ENCODE measurements at places on chromosomes 11 and 22.

DNA sequence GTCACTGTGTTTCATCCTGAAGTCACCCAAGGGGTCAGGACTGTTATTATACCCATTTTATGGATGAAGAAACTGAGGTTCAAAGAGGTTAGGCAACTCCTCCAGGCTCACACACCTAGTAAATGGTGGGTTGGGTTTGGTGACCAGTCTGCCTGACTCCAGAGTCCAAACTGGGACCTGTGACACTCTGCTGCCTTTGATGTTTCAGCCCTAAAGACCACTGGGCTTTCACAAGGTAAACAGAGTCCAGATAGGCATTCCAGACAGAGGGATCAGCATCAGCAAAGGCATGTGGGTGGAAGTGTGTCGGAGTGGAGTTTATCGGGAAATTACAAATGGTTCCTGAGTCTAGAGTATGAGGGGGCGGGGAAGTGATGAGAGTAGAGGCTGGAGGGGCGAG is 38.5 kb downstream of the MICAL2 start:
- no peak for DNase-seq

DNA sequence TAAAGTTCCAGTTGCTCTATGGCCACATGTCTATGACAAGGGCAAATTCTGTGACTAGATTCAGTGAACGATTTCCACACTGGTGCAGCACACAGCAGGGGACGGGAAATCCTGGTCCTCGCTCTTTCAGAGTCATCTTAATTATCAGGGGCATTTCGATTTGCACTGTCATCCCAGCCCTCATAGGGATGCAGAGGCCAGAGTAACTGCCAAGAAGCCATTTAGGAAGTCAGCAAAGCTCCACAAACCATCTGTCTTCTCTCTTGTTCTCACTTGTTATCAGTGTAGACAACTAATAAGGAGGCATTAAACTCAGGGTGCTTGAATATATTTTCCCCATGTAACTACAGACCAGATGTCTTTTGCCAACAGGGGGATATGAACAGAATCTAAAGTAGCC is 151.7 kb downstream of the STK33 start:
- DNase-seq, result no peak

DNA sequence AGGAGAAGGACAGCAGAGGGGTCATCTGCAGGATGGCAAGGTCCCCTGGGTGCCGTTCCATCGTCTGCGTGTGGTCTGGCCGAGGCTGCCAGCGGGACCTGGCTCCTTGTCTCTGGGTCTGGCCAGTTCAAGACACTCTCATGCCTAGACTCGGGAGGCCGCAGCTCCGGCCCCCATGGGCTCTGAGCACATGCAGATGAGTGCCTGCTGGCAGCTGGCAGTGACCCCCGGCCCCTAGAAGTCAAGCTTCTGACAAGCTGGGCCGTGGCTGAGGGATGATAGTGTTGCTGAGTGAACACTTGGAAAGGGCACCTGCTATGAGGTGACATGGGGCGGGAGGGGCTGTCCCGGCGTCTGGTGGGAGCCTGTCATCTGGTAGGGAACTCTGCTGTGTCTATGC is 1180.6 kb downstream of the BRD1 start:
- no peak for DNase-seq

DNA sequence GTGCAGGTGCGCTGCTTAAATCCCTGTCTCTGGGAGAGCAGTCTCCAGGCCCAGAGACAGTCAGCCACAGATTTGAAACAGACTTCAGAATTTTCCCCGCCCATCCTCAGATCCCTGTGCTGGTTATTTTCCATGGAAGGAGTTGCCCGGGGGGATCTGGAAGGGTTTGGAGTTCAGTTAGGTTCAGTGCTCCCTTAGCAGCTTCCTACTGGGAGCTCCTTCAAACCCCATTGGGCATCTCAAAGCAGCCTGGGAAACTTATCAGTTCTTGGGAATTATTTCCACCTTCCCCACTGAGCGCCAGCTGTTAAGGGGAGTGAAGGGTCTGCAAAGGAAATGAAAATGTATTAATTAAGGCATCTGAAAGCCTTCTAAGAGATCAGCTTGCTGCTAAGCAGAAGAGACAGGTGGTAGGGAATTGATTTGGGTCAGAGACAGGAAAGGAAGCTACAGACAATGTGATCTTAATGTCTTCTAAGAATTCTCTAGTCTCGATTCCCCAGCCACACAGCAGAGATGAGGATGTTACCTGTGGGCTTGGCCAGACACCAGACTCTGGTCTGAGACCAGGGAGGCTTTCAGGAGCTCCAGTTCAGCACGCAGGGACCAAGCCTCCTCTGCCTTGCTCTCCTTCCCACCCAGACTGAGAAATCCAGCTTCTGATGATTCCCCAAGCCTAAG is 106.2 kb upstream of the TBCEL start:
- no peak for DNase-seq

- no peak for DNase-seq
Measured at GRCh38 chr11:102138670-102139069, 28.4 kb downstream of the YAP1 start.

GRCh38 chr11:73072935-73073481 is 69.1 kb downstream of the FCHSD2 start:
- DNase-seq, result no peak

- no peak for DNase-seq
Measured at GRCh38 chr22:39469326-39469680, 12.5 kb downstream of the MGAT3 start.

DNA sequence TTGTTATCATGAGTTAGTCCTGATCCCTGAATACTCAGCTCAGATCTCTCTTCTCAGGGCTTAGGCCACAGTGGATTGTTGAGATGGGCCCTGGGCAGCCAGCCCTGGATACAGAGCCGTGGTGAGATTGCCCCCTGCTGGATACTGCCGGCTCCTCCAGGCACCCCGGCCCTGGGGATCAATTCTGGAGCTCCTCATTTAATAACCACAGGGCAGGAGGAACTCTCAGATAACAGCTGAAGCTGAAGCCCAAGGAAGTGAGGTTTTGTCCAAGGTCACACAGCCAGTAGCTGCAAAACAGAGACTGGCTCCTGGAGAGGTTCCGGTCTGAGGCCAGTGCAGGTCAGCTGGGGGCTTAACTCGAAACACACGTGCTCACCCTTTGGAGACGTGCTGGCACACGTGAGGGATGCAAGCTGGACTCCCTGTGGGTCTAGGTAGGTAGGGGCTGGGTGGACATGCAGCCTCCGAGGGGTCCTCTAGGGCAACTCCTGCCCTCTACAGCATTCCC is 16.0 kb downstream of the USH1C start:
- DNase-seq, result no peak

DNA sequence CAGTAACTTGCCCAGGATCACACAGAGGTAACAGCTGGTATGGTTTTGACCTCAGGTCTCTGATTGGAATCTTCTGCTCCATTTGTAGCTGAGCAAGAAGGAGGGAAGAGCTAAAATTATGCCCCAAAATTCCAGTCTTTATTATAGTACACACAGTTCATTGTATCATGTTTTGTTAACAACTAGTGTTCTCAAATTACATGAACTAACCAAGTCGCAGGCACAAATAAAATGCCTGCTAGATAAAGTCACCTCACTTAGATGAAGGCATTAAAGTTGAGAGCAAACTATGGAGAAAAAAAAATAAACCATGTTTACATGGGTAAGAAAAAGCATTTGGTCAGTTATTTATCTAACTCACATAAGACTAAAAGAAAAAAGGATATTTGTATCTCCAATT is 58.8 kb downstream of the PDGFD start:
- DNase-seq, result no peak

- no peak for DNase-seq
Measured at GRCh38 chr22:44391481-44392445, 79.0 kb upstream of the SHISAL1 start.

GRCh38 chr11:57772562-57772961 is 11.0 kb downstream of the CTNND1 start:
- DNase-seq, result no peak

DNA sequence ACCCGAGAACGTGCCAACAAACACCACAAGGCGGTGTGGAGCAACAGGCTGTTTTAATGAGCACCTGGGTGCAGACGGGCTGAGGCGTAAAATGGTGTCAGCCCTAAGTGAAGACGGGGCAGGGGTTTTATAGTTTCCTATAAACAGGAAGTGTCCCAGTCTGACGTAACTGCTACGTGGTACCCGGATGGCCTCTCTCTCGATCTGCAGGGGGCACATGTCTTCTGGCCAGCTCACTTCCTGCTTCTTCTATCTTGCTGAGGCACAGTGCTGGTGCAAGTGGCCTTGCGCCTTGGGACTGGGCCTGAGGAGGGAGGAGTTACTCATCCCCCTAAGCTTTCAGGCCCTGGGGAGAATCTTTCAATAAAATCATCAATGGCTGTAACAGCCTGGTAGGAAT is 20.9 kb downstream of the OOSP3 start:
- no peak for DNase-seq

GRCh38 chr11:32433914-32434355 is 1.4 kb downstream of the WT1 start:
- DNase-seq, result no peak

DNA sequence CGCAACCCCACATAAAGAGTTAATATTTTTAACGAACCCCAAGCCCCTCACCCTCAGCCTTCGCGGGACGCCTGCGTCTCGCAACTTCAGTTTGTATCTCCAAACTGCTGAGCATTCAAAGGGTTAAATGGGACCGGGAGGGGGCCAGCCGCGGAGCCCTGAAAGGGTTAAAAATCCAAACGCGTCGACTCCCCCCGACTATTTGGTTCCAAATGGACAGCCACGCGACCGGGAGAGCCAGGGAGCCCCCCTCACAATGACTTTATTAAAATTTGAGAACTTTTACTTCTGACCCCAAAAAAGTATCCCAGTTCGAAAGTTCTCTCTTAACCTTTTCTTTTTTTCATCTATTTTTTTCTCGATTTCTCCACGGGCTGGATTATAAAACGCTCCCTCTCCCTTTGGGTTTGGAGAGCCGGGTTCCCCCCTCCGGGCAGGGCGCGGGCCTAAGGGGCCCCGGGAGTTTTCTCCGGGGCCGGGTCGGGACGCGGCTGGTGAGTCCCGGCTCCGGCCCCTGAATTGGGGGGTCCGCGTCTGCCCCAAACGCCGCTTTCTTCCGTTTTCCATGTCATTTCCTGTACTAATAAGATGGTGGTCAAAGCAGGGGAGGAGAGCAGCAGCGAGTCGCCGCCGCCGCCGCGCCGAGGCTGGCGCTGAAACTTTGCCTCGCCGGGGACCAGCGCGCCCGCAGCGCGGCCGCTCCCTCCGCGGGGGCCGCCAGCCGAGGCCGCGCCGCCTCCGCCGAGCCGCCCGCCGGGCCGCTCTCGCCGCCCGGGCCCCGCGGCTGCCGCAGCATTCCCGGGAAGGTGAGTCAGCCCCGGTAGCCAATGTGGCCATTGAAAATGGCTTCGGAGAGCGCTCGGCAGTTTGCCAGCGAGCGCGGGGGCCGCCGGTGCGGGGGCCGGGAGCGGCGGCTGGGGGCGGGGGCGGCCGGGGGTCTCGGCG is at the start of gene PRDM11:
TSS of gene PRDM11 (plus strand) at position 568 of the 945 bp plus-strand sequence. CDS start 35,128 bp downstream, outside the sequence.
- no peak for DNase-seq

GRCh38 chr11:3165916-3166267 is 782 bp upstream of the OSBPL5 start:
- no peak for DNase-seq

- no peak for DNase-seq
Measured at GRCh38 chr11:10450462-10451425, 4.3 kb upstream of the AMPD3 start.

GRCh38 chr11:112129656-112130055 is 34.2 kb downstream of the IL18 start:
- DNase-seq, result no peak

GRCh38 chr22:50731811-50732624 is 6.0 kb upstream of the ACR start:
- DNase-seq, result no peak

GRCh38 chr11:6475936-6476335 is 2.2 kb upstream of the TRIM3 start:
- DNase-seq, result no peak

- no peak for DNase-seq
Measured at GRCh38 chr11:22903782-22904181, 43.5 kb upstream of the CCDC179 start.

GRCh38 chr22:50190941-50191741 is 5.4 kb downstream of the TRABD start:
- no peak for DNase-seq

DNA sequence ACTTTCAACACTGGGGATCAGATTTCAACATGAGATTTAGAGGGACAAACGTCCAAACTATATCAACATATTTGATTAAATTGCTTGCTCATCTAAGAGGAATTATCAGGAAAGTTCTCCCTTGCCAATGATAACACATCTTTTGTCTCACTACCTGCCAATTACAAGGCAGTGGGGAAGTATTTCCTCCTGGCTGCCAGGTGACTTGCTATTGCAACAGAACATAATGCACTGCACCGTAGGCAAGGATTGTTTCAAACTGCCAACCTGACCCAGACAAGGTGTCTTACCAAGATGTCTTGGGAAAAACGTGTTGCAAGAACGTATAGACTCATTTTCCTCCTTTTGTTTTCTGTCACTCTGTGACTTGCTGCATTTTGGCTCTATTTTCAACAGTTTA is 711.6 kb downstream of the METTL15 start:
- DNase-seq, result no peak

- no peak for DNase-seq
Measured at GRCh38 chr11:104934594-104934993, 33.8 kb downstream of the CASP4 start.

GRCh38 chr22:29772170-29772641 is 5.0 kb downstream of the UQCR10 start:
- no peak for DNase-seq

DNA sequence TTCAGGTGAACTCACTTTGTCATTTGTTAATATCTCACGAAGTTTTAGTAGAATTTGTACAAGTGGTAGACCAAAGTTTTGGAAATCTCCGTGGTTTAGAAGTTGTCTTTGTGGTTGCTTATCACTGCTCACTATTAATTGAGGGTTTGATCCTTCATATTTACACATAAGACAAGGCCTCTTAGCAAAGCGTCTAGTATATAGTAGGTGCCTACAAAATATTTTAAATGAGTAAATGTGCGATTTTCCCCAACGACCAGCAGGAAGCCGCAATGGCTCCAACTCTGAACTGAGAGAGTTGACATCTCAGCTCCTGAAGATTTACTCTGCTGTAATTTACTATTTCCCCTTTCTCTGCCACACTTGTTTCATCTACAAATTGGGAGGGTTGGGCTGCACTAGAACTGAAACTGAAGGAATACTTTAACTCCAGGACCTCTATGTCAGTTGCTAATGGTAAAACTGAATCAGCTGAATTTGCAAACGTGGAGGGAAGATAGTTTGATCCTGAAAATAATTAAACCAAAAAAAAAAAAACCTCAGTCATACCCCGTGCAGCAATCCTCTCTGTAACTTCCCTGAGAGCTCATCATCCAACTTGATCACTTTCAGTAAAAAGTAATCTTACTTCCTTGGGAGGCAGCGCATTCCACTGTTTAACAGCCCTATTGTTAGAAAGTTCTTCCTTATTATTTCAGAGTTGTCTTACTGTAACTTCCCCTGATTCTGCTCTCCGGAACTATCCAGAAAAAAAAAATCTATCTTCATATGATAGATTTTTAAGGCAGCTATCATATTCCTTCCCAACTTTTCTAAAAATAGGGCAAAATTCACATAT is 1.3 kb upstream of the SBF2 start:
- DNase-seq, result no peak

All from NCI-H1417 treated with DMSO at 0.1 percent for 48 hours (cell line).